Kidney glomerular epithelial cell (primary cell): ENCODE measurements at places on chromosomes 3 and 15.

- no peak for DNase-seq
These were observed 21.7 kb upstream of the ABHD10 start for GRCh38 chr3:111956995-111957734.

- peak; percentile 4 for DNase-seq
These were observed 25.6 kb upstream of the VPS8 start for GRCh38 chr3:184786280-184786941.

GRCh38 chr15:28932361-28932760, 46.6 kb downstream of the APBA2 start:
- DNase-seq, result no peak

DNA sequence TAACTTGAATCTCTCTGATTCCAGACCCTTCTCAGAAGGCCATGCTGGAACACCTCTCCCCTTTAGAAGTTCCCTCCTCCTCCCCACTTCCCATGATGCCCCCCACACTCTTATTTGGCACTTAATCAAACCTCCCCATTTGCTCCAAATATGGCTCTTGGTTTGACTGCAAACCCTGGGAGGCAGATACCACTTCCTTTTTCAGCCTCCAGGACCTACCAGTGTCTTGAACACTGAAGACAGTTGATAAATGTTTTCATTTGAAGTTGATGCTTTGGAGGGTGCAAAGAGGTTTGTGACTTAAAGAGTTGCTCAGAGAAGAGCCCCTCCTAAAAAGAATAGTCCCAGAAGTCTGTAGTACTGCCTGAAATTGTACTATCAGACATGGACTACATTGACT, 61.5 kb downstream of the SEMA5B start:
- no peak for DNase-seq

GRCh38 chr3:114557791-114558190, 264.0 kb downstream of the TIGIT start:
- DNase-seq, result no peak

GRCh38 chr3:171384101-171384891, 75.9 kb downstream of the TNIK start:
- no peak for DNase-seq

DNA sequence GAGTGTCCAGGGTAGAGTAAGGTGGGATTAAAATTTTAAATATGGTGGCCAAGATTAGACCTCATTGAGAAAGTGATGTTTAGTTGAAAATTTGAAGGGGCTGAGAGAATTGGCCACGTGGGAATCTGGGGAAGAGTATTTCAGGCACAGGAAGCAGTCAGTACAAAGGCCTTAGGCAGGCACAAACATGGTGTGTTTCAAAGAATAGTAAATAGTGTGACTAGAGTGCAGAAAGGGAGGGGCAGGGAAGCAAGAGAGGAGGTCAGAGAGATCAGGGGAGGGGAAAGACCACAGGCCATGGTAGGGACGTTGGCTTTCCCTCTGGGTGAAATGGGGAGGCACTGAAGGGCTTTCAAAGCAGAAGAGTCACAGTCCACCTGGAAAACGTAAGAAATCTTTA, 36.6 kb upstream of the POMGNT2 start:
- no peak for DNase-seq
